ENCODE measurements at places on chromosomes 6 and 20.

DNA sequence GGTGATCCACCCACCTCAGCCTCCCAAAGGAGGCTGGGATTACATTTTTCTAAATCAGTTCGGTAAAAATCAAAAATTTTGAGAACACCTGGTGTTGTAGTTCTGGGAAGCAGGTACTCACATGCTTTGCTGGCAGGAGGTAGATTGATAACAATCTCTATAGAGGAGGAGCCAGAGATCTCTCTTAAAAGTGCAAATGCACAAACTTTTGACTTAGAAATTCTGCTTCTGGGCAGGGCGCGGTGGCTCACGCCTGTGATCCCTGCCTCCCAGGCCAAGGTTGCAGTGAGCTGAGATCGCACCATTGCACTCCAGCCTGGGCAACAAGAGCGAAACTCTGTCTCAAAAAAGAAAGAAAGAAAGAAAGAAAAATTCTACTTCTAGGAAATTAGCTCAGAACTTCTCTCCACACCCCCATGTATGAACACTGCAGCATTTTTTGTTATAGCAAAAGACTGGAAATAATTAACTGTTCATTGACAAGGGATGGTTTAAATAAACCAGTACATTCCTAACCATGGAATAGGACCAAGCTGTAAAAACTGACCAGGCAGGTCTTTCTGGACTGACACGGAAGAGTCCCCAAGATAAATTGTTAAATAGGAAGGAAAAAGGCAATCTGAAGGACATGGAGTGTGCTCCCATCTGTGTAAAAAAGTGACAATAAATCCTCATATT lies 14.4 kb upstream of the TRIB3 start:
- DNase-seq = peak; percentile 71

DNA sequence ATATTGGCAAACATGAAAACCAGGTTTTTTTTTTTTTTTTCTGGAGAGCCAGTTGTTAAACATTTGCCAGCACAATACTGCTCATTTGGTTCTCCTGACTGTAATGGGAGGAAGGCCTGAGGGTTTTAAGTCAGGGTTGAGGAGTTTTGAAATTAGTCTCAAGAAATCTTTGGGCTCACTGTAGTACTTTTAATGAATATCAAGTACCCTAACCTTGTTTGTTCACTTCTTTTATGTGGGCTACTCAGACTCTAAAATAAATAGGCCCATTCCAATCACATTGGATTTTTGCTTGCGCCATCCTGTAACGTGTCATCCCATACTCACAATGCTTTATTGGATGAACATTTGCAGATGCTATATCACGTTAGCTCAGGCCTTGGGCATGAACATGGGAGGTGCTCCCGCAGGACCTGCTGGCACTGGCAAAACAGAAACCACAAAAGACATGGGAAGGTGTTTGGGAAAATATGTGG lies 146.9 kb downstream of the DNAH8 start:
- DNase-seq = no peak

DNA sequence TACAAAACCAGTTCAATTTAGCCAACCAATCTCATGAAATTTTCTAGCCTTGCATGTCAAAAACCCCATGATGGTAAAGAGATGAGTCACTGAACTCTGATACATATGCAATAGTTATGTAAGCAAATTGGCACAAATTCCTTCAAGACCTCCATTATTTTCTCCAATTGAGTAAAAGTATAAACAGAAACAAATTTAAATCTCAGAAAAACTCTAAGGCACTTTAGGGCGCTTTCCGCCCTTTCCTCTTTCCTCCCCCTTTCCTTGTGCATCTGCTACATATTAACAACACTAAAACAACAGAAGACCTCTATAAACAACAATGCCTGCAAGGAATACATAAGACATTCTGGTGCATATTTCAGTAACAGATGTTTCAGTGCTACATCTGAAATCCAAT lies 48.5 kb downstream of the KIF13A start:
- peak; percentile 88 for DNase-seq

- DNase-seq = peak; percentile 20
Observed at GRCh38 chr6:116954938-116955337, 77.9 kb downstream of the RFX6 start.

DNA sequence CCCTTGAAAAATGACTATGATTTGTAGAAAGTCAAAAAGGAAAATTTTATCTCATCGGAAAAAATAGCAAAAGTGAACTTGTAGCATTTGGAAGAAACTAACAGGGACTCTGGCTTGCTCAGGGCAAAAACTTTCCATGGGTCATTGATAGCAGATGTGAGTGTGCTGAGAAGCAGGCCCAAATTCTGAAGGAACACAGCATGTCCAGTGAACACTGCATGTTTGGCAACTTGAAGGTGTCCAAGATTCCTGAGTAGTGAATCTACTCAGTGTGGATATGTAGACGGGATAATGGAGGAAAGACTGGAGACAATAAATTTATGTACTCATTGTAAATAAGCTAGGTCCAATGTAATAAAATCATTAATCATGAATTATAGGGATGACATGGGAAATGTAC lies 8.2 kb downstream of the SLC17A2 start:
- no peak for DNase-seq

DNA sequence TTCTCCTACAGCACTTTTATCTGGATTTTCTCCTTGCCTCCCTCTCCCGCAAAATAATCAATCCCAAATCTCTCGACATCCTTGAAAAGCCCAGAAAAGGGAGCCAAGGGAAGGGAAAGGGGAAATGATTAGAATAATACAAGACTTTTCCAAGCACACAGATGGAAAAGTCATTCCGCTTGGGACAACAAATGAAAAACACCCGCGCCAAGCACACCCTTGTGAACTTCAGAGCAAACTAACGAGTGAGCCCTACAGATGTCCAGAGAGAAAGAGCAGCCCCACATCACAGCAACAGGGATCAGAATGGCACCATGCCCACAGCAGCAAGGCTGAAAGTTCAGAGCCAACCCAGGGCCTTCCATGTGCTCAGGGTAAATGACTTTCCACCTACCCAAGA lies 49.6 kb downstream of the NINL start:
- DNase-seq = no peak

GRCh38 chr6:40312213-40313015 lies 274.8 kb downstream of the LRFN2 start:
- no peak for DNase-seq

DNA sequence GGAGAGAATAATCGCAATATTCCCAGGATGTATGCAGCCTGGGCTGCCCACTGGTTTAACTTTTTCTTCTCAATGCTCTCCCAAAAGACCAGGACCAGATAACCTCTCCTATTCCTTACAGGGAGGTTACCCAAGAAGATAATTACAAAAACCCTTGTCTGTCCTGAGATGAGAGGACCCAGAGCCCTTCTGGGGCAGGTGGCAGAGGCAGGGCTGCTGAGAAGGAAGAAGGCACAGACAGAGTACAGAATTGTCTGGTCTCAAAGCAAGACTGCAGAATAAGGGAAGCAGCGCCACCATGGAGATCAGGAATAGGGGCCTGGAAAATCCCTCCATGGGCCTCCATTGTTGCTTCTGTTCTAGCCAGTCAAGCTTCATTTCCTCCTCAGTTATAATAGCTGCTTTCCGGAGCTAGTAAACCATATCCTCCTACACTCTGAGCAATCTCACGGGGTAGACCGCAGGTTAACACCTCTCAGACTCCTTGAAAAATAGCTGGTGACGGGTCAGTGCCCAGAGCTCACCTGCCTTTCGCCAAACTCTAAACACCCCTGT lies 463 bp upstream of the HLA-DMB start:
- DNase-seq = no peak

- DNase-seq = no peak
Observed at GRCh38 chr6:130198483-130199035, 24.2 kb downstream of the SAMD3 start.

GRCh38 chr6:166466178-166467122 lies 83.7 kb upstream of the MPC1 start:
- DNase-seq = no peak

GRCh38 chr20:60031107-60031506 lies 72.9 kb downstream of the CDH26 start:
- no peak for DNase-seq

- DNase-seq = no peak
Observed at GRCh38 chr6:16228709-16229665, 9.4 kb upstream of the GMPR start.

GRCh38 chr6:53699462-53699861 lies 33.9 kb upstream of the KLHL31 start:
- DNase-seq = no peak

- no peak for DNase-seq
Observed at GRCh38 chr6:144159742-144160141, 9.4 kb downstream of the STX11 start.

- DNase-seq = peak; percentile 74
Observed at GRCh38 chr20:32432277-32432676, 74.1 kb downstream of the ASXL1 start.

GRCh38 chr20:5886788-5887187 lies 63.5 kb downstream of the TRMT6 start:
- peak; percentile 94 for DNase-seq

GRCh38 chr6:14964556-14965270 lies 281.2 kb upstream of the JARID2 start:
- peak; percentile 75 for DNase-seq

- DNase-seq = no peak
Observed at GRCh38 chr20:2729251-2729713, 36.7 kb downstream of the EBF4 start.

DNA sequence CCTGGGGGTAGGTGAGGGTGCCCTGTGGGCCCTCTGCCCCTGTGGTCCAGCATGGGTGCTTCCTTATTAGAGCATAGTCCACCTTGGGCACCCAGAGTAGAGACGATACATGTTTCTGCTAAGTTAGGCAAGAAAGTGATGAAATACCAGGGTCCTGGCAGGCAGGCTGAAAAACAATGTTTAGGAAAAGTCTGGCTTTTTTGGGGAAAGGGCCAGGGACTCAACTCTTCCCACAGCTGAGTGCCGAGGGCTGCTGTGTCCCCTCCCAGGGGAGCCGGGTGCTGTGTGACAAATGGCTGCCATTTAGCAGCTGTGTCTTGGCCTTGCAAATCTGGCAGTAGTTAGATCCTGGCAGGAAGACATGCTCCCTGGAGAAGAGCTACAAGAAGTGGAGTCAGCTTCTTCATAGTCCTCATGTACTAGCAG lies 61.5 kb downstream of the RREB1 start:
- peak; percentile 35 for DNase-seq

- DNase-seq = no peak
Observed at GRCh38 chr6:151317103-151317994, 74.0 kb downstream of the ZBTB2 start.

- DNase-seq = no peak
Observed at GRCh38 chr6:148616841-148617240, 130.0 kb upstream of the UST start.

- DNase-seq = no peak
Observed at GRCh38 chr20:22568872-22569344, 15.5 kb downstream of the FOXA2 start.

DNA sequence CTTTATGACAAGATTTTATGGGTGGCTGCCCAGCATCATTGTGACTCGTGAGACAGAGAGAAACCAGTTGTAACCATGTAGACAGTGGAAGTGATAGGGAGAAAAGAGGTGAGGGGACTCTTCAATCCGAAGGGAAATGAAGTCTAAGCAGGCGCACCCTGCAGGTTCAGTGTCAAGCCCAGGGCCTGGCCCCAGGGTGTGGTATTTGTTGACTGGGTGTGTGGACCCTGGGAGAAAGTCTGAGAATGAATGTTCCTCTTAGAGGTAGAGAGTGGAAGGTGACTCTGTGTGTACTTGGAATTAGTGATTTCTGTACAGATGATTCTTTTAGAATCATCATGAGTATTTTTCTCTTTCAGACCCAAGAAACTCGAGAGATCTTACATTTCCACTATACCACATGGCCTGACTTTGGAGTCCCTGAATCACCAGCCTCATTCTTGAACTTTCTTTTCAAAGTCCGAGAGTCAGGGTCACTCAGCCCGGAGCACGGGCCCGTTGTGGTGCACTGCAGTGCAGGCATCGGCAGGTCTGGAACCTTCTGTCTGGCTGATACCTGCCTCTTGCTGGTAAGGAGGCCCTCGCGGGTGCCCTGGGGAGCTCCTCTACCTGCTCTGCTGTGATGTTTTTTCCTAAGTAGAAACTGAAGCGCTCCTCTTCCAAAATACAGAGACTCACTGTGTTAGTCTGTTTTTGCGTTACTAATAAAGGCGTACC lies 68.0 kb downstream of the PTPN1 start:
- no peak for DNase-seq

DNA sequence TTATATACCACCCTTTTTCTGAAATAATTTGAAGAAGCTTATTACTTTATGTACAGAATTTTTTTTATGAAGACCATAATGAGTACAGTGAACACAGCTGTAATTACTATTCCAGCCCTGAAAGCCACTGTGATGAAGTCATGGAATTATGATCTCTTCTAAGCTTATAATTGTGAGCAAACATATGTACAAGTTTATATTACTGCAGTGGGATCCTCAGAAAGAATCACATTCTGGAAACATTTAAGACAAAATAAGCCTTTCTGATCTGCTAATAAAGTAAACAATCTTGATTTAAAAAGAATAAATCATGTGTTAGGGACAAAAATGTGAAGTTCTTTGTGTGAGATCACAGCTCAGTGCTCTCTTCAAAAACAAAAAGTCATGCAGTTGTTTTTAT lies 560.4 kb downstream of the CD109 start:
- DNase-seq = no peak

DNA sequence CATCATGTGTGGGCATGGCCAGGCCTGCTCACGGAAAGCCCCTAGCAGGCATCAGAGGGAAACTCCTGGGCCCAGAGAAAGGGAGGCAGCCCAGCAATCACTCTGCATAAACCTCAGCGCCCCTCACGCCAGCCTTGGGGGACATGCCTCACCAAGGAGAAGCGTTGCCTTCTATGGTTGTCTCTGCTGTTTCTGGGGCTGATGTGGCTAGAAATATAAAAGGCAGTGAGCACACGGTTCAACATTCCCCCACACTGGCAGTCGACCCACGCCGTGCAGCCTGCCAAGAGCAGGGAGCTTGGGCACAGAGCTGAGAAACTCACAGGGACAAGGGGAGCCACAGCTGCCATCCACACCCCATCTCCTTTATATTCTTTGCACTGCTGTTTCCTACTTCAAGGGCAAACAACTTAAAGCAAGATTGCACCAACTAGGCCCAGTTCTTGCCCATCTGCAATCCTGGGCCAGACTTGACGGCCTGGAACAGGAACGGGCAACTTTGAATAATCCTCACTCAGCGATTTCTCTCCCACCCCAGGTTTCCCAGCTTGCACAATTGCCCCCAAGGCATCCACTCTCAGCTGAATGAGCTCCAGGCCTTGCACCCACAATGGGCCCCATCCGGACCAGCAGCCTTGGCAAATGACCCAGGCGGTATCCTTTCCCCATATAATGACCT lies 35.5 kb upstream of the FOXC1 start:
- no peak for DNase-seq

- DNase-seq = no peak
Observed at GRCh38 chr20:11267131-11267761, 593.4 kb upstream of the JAG1 start.

GRCh38 chr6:163860287-163861081 lies 446.0 kb downstream of the QKI start:
- no peak for DNase-seq

GRCh38 chr6:88599571-88599970 lies 363.8 kb downstream of the RNGTT start:
- DNase-seq = peak; percentile 14

GRCh38 chr6:162814426-162814973 lies 86.7 kb downstream of the PACRG start:
- no peak for DNase-seq

- DNase-seq = peak; percentile 100
Observed at GRCh38 chr20:15547119-15547518, 1026.1 kb downstream of the KIF16B start.

All from NCI-H2171 treated with DMSO at 0.1 percent for 48 hours (cell line).